ENCODE measurements at places on chromosomes 12 and 14.
A peak's percentile ranks its signal among the peaks of the same experiment; 100 is the strongest.

DNA sequence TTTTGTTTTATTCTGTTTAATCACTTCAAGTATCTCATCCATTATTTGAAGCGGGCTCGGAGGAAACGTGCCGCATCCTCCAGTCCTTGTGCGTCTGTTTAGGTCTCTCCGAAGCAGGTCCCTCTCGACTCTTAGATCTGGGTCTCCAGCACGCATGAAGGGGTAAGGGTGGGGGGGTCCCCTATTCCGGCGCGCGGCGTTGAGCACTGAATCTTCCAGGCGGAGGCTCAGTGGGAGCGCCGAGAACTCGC is 311 bp upstream of the LGR5 start:
- no peak for DNase-seq

DNA sequence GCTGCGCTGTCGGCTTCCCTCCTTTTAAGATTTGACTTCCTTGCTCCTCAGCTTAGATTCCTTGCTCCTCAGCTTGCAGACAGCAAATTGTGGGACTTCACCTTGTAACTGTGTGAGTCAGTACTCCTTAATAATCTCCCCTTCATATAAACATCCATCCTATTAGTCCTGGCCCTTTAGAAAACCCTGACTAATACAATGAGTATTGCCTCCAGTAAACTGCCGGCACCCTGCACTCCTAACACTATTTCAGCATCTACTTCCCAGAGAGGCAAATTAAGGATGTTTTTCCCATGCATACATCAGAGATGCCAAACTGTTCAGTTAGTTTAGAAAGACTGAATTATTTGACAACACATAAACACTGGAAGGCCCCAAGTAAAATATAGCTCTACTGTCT is 611.3 kb upstream of the TMEM132C start:
- no peak for DNase-seq

DNA sequence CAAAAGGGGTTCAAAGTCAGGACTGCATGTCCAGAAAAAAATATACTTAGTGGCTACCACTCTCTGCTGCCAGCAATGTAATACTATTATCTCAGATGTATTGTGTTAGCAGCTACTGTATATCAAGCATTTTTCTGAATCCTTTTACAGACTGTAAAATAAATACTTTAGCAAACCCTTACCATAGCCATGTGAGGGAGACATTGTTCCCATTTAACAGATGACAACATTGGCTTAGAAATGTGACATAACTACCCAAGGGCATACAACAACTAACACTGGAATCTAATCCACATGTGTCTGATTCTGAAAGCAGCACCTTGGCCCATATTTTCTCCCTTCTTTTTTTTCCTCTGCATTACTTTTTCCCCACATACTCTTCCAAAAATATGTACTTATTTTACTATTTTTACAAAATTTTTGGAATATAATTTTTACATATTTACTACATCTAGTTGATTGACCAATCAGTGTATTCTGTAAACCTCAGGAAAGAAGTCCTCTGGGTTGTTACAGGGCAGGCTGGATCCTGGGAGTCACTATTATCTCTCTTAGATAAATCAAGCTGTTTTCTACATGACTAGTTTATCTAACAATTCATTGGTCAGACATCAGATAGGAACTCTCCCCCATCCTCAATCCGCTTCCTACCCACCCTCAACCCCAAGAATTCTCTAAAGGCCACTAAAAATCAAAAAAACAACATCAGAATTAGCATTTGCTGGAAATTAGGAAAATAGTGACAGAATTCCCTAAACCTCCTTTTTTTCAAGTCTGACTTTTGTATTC is 154.1 kb downstream of the BTG1 start:
- DNase-seq: no peak

DNA sequence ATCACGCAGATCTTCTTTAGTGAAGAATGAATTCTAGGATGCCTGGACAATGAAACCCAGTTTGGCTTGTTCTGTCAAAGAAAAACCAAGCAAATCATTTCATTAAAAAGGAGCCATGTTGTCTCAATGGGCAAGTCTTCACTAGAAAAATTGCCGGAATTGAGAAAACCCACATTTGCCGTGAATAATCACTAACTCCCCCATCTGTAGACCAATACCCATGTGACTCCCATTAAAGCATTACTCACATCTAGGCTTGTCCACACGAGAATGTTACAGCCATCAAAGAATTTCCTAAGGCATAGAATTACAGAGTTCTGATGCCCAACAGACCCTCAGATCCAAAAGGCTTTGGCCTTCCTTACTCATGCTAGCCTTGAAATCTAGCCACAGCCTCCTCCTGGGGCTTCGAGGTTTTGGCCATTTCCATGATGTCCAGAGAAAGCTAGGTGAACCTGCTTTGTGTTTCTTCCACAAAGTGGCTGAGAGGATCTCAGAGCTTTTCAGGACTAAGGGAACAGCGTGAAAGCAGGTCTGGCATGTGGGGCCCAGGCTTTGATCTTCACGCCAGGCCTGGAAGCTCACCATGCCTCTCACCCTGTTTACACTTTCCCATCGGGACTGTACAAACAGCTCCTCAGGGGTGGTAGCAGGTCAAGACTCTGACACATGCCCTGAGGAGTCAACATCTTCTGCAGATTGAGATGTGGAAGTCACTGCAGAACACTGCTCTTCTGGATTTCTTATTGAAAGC is 12.1 kb downstream of the SLC7A8 start:
- DNase-seq: no peak

- peak; percentile 42 for DNase-seq
Observed at GRCh38 chr12:118981285-118982211, at the start of gene SRRM4. TSS of gene SRRM4 (plus strand) at chr12:118981541. CDS start at chr12:118981883, 342 bp downstream.

GRCh38 chr12:132610051-132610759 is at the start of gene LRCOL1:
TSS of gene LRCOL1 (minus strand) at chr12:132610582. CDS start at chr12:132606251, 4,331 bp downstream.
- no peak for DNase-seq

GRCh38 chr12:105024928-105025327 is 38.8 kb downstream of the NOPCHAP1 start:
- peak; percentile 39 for DNase-seq

- no peak for DNase-seq
Observed at GRCh38 chr12:69298133-69298532, 50.0 kb upstream of the LYZ start.
